ENCODE measurements at places on chromosomes 2 and 18.

DNA sequence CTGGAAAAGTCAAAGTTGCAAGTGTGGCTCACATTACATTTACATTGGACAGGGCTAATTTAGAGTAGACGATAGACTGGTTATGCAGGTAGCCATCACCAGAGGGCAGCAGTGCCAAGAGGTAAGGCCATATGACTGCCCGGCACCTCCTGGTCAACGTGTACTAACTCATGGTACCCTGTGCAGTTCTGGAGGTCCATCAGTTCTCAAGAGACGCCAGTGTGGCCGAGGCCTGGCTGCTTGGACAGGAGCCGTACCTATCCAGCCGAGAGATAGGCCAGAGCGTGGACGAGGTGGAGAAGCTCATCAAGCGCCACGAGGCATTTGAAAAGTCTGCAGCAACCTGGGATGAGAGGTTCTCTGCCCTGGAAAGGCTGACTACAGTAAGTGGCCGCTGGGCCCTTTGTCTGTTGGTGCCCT, 65.8 kb upstream of the EML6 start:
- peak; percentile 34 for DNase-seq

DNA sequence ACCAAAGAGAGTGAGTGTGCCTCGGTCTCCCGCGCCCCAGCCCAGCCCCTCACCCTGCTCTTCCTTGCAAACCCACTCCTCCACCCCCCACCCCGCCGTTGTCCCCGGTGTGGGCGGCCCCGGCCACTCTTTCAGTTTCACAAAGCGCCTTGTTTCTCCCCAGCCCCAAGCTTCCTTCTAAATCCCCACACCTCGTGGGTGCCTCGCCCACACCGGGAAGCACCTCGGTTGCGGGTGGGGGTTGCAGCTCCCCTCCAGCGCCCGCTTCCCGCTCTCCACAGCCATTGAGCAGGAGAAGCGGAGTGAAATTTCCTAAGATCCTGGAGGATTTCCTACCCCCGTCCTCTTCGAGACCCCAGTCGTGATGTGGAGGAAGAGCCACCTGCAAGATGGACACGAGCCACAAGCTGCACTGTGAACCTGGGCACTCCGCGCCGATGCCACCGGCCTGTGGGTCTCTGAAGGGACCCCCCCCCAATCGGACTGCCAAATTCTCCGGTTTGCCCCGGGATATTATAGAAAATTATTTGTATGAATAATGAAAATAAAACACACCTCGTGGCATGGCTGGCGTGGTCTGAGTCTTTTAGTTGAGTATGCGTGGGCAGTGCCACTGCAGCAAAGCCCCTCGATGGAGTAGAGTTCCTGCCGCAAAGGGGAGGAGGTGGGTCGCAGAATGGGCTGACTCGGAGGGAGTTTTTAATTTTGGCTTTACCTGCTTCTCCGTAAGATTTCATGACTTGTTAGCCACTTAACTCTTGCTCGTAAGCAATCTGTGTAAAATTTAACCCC, 848 bp downstream of the TMSB10 start:
- DNase-seq, result no peak

GRCh38 chr18:34494359-34494696, 215.8 kb upstream of the DTNA start:
- DNase-seq, result no peak

- DNase-seq, result no peak
Measured at GRCh38 chr2:140436936-140437335, 1656.7 kb upstream of the NXPH2 start.

GRCh38 chr2:109129356-109129920, 433 bp downstream of the SH3RF3 start:
- peak; percentile 29 for DNase-seq

DNA sequence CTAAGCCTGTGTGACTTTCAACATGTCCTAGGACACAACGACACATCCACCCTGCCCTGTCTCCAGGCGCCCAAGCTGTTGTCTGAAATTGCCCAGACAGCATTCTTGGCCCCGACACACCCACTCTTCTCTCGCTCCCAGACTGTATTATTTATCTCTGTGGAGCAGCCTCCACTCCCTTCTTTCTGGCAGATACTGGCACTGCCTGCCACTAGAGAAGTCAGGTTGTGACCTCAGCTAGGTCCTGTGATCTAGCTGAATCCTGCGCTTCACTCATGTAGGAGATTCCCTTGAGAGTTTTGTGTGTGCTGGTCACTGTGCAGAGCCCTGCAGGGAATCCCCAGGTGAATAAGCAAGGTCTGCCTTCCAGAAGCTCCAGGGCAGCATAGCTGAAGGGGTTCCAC, 77.1 kb upstream of the TNP1 start:
- no peak for DNase-seq

DNA sequence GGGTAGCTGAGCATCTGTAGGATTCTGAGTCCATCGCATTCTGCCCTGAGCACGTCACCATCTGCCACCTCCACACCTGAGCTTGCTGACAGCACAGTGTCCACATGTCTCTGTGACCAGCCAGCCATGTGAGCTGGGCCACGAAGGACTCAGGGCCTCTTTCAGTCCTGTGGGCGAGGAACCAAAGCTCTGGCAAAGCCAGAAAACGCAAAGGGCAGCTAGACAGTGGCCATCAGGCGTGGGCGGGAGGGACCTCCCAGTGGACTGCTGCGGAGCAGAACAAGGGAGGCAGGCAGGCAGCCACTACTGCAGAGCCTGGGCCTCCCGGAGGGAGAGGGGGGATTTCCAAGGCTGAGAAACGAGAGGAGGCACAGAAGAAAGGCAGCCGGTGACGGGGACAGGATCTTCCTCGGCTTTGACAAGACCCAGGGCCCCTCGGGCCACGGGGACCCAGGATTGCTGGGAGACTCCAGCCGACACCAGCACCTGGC, 274.6 kb upstream of the SALL3 start:
- DNase-seq, result no peak

DNA sequence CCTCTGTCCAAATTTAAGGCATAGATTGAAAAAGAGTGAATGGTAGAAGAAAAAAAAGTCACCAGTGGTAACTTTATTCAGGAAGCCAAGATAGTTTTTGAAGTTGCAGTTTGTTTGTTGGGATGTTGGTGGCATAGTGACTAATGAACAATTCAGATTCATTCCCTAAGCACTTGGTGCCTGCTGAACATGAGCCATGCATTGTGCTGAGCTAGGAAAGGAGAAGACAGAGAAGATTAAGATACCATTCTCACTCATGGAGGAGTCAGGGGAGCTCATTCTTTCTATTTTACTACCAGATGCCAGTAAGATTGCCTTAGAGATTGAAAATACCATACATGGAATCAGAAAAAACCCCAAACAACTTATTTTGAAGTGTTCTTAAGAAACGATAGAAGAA, 25.1 kb downstream of the MEIS1 start:
- no peak for DNase-seq

DNA sequence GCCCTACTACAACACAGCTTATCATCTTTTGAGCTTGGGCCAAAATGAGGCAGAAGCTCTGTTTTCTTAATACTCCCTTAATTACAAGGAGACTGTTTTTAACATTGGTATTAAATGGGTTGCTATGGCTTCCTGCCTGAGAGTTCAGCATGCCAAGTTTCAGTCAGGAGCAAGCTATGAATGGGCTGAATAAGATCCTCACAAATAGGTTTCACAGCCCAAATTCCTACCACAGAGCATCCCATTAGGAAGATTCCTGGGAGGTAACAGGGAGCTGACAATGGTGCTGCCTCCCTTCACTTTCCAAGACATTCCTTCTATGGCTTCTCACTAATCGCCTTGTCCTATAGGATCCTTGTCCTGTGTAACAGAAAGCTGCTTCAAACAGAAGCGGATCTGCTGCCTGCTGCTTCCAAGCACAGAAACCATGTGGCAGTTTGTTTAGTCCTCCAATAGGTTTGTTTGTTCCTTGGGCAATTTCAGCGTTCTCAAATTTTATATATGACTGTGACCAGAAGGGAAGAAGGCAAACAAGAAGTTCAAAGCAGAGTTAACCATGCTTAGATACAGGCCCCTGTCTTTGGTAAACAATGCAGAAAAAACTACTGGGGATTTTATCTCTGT, 70.9 kb downstream of the NCKAP5 start:
- DNase-seq, result no peak

GRCh38 chr2:70473101-70473722, 80.4 kb downstream of the TGFA start:
- no peak for DNase-seq

DNA sequence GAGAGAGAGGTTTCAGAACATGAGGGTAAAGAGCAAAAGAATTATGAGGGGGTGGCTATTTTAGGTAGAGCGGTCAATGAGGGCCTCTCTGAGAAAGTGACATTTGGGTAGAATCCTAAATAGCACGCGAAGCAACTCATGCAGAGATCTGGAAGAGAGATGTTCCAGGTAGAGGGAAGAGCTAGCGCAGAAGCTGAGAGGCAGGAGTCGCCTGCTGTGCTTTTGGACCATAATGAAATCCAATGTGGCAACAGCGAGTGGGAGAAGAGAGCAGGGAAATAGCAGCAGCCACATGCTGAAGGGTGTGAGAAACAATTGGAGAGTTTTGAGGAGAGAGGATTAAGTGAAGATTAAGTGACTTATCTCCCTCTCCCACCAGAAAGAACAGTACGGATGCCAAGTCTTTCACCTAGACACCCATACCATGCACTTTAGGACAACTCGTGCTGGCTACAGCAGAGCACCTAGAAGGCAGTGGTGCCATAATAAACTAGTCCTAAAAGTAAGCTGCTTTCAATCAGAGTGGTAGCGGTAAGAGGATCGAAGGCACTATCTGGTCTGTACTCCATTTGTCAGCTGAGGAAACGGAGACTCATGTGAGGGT, 129.7 kb downstream of the LRP2 start:
- no peak for DNase-seq

GRCh38 chr2:178225006-178225805, 30.9 kb downstream of the OSBPL6 start:
- DNase-seq, result no peak

DNA sequence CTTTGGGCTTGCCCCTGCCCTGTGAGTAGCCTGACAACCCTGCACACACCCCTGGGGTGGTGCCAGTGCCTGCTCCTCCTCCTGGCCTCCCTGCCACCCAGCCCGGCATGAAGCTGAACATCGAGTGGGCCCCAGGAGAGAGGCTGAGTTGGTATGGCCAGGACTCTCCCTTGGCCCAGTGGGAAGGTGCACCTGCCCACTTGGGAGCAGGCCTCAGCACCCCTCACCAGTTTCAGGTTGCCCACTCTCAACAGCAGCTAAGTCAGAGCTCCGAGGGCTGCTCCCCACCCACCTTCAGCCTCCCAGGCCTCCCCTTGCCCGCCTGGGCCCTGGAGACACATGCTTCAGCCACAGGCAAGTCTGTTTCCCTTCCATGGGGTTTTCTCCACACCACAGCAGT, 203.1 kb downstream of the KLHL29 start:
- no peak for DNase-seq

GRCh38 chr2:161480123-161480522, 64.0 kb downstream of the TBR1 start:
- DNase-seq, result no peak

DNA sequence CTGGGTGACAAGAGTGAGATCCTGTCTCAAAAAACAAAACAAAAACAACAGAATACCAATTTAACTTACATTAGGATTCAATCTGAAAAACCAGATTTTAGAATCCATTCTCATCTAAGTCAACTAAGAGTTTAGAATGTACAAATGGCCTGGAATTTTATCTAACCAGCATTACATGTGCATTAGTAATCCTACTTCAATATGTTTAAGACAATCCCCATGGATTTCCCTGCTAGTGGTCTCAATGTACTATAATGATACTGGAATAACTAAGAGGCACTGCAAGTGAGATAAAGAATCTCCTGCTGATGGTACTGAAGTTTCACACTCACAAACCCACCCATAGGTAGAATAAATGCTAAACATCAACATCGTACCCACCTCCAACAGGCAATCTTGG, 53.9 kb upstream of the DNER start:
- DNase-seq, result no peak

DNA sequence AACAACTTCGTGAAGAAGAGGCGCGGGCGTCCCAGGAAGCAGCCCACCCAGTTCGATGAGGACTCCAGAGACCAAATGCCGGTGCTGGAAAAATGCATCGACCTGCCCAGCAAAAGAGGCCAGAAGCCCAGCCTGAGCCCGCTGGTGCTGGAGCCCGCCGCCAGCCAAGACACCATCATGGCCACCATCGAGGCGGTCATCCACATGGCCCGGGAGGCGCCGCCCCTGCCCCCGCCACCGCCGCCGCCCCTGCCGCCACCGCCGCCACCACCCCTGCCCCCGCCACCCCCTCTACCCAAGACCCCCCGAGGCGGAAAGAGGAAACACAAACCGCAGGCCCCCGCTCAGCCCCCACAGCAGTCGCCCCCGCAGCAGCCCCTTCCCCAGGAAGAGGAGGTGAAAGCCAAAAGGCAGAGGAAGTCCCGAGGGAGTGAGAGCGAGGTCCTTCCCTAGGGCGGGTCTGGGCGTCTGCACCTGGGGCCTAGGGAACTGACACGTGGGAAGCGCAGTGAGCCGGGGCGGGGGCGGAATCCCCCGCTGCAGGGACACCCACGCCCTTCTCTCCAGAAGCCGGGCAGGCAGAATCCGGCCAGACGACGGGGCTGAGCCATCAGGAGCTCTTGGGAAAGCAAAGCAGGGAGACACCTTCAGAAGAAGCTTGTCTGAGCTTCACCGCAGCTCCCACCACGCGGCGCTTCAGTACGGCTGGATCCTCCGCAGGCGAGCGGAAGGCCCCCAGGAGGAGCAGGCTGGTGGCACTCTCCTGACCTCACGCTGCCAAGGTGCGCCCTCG, 382.8 kb downstream of the SETBP1 start:
- no peak for DNase-seq

GRCh38 chr2:231397011-231397927, 1.8 kb downstream of the B3GNT7 start:
- no peak for DNase-seq

DNA sequence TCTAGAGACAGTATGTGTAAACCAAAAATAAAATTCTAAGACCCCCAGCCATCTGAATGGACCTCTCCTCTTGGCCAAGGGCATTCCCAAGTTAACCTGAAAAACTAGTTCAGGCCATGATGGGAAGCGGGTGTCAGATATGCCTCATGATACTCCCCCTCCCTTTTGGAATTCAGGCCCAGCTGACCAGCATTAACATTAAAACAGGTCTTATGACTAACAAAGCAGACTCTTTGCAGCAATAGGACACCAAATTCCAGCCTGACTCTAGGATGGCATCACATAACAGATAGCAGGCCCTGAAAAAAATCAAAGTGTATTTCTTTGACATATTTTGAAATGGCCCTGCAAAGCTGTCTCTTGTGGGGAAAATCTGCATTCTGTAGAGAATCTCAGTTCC, 73.3 kb upstream of the L3MBTL4 start:
- DNase-seq, result no peak

- DNase-seq, result peak; percentile 16
Measured at GRCh38 chr18:55477499-55477859, 110.5 kb downstream of the TCF4 start.

DNA sequence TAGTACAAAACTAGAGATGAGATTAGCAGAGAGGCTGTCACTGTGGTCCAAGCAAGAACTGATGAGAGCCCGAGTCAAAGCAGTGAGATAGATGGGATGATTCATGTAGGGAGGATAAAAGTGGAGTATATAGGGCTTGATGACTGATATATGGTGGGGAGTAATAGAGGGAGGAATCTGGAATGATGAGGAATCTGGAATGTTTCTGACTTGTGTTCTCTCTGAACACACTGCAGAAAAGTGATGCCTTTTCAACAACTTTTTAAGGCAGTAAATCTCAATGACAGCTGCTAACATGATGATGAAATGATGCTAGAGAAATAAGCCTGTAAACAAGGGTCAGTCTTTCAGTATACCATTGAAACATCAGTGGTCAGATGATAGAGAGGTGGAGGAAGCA, 143.5 kb upstream of the SP5 start:
- DNase-seq, result no peak

Measured in HL-60 (cell line).